ENCODE measurements at places on chromosomes 5 and 9.

DNA sequence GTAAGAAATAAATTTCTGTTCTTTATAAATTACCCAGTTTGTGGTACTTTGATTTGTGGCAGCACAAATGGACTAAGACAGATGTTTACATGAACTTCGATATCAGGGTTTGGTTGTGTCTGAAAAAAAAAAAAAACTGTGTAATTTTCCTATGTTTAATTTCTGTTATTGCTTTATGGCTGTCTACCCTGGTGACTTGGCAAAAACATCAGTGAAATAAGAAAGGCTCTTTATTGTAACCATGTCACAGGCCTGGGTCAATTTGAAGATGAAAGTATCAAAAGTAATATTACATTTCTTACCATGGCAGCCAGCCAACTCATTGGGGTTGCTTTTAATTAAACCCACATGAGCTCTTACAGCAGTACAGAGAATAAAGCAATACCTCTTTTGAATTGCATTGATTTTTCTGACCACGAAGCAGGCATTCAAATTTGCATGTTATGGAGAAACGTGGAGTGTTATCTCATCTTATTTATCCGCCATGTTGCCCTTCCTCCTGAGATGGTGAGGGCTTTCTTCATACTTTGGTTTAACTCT lies 20.6 kb upstream of the SV2C start:
- no peak for DNase-seq

DNA sequence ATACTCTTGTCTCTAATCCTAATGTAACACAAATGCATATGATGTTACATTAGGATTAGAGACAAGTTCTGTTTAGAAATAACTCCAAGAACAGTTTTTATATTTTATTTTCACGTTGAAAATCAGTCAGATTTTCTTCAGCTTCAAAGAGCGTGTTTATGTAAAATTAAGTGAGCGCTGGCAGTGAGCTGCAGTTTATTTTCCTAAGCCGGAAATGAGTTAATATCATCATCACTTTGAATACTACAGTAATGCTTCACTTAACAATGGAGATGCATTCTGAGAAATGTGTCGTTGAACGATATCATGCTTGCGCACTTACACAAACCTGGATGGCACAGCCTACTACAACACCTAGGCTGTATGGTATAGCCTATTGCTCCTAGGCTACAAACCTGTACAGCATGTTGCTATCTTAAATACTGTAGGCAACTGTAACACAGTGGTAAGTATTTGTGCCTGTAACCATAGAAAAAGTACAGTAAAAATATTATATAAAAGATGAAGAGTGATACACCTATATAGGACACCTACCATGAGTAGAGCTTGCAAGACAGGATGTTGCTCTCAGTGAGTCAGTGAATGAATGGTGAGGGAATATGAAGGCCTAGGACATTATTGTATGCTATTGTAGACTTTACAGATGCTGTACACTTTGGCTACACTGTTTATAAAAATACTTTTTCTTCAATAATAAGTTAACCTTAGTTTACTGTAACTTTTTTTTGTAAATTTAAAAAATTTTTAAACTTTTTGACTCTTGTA lies 65.9 kb upstream of the C5orf46 start:
- DNase-seq = no peak

DNA sequence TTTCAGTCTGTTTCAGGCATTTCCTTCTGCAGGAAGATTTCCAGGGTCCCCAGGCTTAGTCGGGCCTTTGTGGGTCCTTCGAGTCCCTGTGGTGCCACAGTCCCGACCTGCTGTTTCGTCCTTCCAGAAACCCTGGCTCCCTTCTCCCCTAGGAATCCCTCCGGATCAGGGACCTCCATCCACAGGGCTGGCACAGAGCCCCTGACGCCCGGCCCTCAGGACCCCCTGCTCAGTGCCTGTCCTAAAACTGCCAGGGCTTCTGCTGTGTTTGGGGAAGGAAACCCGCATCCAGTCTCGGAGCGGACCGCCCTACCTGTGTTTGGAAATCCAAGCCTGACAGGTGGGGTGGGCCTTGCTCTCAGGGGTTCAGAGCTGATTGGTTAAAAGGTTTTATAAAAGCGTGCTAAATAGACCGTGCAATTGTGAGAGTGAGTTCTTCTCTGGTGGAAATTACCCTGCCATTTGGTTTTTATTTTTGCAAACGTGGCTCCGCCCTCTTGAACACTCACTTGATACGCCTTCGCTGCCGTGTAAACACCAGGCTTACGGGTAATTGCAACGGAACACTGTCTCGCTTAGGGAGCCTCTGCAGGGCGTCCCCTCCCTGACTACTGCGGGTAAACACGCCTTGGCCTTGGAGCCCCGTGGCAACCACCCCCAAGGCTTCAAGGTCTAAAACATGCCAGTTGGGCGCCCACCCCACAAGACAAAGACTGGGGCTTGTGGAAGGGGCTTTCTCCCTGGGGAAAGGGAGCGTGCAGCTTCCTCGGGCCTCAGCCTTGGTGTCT lies 121.2 kb downstream of the PHF2 start:
- DNase-seq = no peak

DNA sequence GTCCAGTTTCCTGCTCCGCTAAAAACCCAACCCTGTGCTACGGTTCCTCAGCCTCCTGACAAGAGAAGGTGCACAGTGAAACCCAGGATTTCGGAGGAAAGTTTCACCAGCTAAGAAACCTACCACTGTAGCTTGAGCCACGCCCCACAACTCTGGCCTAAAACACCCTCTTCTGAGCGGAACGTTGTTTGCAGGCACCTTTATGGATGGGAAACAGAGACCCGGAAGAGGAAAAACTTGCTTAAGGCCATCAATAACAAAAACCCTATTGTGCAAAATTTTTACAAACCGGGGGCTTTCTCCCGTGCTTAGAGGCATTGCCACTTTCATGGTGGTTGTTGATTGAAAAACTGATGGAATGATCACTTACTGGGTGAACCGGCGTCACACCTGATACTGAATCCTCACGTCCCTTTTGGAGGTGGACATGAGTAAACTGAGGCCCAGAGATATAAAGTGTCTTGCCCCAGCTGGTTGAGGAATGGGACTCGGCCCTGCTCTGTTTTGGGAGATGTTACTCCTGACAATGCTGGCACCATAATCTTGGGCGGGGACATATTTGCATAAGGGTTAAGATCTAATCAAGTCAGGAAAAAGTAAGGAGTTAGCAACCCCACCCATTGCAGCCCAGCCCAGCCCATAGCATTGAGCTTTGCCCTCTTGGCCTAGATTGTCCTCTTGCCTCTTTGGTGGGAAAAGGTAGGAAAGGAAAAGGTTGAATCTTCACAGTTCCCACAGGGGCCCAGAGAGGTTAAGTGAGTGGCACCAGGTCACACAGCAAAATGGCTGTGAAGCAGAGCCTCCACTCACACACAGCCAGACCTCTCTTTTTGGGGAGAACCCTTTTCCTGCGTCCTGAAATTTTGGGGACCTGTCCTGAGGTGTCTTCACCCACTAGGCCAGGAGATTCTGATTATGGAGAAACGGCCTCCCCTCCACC lies 23.2 kb upstream of the PTGS1 start:
- DNase-seq = peak; percentile 43

DNA sequence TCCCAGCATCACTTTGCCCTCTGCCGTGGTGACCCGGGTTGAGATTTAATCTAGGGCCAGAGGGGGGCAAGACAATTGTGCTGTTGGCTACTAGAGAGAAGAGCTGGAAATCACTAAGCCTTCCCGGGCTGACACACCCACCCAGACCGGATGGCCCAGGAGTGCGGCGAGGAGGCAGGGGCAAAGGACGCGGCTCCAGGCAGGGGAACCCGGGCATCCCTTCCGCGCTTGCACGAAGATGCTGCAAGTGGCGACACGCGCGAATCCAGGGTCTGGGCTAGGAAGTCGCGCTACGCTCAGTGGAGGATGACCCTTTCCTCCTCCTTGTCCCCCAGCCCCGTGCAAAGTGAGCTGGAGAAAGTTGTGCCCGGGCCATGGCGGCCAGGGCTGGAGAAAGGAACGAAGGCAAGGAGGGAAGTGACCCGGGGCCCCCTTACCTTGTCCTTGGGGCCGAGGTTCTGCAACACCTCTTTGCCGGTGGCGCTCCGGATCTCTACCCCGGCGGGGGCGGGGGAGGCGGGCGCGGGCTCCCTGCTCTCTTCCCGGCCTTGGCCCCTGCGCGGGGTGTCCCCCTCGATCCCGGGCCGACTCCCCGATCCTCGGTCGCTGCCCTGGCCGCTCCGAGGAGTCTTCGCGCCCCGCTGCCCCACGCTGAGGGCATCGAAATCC lies 693 bp downstream of the DPYSL3 start:
- DNase-seq = peak; percentile 53

DNA sequence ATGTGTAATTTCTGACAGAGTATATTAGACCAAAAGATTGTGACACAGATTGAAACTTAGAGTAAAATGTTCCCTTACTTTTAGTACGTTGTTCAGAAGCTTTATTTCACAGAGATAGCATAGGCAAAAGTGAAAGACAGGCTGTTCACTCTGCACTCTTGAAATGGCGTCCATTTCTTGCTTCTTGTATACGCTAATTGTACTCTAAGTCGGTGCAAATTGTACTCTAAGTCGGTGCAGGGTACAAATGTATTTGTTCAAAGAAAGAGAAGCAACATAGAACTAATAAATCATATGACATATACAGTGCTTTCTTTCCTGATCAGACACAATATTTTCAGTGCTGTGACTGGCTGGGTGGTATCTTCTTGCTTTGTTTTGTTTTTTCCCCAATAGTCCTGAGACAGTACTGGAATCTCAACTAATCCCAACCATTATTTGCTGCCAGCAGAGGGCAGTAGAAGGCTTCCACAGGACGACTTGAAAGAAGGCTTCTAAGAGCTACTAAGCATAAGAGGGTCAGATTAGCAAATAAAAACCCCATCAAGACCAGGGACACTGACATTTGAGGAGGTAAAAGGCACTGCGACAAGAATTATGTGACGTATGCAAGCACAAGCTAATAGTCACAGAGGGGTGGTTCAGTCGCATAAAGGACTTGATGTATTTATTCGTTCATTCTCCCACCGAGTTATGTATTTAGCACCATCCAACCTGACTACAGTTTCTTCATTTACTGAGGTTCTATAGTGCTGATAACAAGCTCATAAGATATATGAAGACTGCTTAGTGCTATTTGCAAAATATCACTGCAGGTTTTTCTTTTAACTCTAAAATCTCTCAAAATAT lies 831.8 kb downstream of the TAF11L14 start:
- DNase-seq = peak; percentile 17

- no peak for DNase-seq
These were observed 208.7 kb downstream of the IRX2 start for GRCh38 chr5:2542821-2543220.

DNA sequence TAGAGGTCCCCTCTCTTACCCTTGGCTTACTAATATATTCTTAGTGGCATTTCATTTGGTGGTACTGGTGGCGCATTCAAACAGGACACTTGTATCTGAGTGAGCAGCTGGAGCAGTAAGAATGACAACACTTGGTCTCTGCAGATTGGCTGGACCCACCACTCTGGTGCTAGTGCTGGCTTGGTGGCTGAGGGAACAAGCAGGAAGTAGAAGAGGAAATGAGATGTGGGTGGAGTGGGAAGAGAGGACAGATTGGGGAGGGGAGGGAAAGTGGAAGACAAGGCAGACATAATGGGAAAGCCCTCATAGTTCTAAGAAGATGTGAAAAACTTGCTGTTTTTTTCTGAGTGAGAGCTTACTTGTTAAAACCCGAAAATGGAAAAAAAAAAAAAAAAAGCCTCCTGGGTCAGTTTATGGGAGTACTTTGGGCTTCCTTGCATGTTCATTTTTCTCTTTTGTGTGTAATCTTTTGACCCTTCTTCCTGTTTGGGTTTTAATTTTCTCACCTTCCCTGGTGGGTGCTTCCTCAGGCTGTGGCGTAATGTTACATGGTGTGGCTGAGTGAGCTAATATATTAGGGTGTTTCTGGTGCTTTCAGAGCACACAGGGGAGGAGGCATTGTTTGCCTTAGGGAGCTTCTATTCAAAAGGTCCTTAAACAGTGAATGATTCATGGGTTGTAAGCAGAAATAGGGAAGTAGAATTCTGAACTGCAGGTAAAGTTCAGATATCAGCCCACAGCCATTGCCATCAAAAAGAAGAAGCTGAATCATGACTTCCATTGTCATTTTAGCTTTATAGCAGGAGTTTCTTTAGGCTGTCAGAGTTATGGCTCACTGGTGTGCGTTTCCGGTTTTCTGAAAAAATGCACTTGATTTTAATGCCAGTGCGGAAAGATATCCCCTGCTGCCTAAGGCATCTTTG lies 52.3 kb downstream of the TLE4 start:
- peak; percentile 38 for DNase-seq
